Mesenteric fat pad (tissue), 1 donor: ENCODE measurements at places on chromosomes 13 and 19. TPM values are rescaled to one million over a fixed set of nuclear protein-coding genes. Genes with fewer than 3 reads are reported as not detected.

Gene NAA16
- 12.8 TPM for total RNA-seq

Gene IL11
- total RNA-seq, result not detected

Gene SHISA7
- not detected for total RNA-seq

Gene FBXW9
- total RNA-seq, result 4.4 TPM

Gene IFNL1
- not detected for total RNA-seq

- DNase-seq, result no peak
Observed at GRCh38 chr19:793806-794205, 3.4 kb upstream of the PTBP1 start.

DNA sequence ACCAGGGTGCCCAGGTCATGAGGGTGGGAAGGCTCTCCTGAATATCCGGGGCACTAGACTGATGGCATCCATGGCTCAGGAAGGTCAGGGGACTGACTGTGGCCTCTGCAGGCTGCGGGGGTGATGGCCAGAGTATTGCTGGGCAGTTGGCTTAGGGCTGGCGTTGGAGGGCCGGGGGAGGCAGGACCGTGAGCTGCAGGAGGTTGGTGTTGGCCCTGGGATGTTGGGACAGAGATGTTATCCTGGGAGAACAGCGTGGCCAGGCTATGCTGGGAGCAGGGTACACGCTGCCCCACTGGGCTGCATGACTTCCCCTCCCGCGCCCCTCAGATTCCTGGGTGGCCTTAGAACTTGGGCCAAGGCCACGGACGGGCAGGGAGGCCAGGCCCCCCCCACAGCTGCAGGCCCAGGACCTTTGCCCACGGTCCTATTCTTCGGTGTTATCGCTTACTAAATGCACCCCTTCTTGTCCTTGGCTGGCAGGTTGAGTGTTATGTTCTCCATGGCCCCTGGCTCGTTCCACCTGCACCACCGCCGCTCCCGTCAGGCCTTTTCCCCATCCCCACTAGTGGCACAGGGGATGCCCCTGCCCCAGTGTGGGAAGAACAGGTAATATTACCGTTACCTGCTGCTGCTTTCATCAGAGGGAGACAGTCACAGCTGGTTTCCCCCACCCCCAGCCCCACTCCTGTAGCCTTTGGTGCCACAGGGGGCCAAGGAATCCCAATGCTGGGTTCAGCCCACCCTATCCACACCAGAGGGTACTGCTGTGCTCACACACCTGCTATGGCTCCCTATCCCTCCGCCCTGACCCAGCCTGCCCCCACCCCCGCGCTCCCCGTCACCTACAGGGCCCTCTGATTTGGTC lies 3.2 kb upstream of the ISYNA1 start:
- no peak for DNase-seq

DNA sequence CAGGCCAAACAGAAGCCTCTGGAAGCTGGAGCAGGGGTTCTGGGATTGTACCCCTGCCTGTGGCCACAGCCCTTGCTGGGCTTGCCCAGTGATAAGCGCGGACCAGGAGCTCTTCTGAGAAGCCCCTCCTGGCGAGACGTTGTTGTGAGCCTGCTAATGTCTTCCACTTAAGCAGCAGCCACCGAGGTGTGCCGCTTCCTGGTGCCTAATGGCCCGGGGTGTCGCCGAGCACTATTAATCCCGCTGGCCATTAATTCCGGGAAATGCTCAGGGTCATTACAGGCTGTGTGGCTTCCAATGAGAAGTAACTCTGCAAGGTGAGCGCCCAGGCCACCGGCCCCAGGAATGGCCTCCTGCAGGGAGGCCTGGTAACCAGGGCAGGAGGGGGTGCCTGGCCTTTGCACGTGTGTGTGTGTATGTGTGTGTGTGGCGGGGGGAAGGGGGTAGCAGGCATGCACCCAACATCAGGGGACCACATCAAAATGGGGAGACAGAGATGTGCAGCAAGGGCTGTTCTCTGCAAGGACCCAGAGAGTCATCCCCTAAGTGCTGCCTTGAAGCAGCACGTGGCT lies 175.0 kb downstream of the URI1 start:
- DNase-seq, result no peak

DNA sequence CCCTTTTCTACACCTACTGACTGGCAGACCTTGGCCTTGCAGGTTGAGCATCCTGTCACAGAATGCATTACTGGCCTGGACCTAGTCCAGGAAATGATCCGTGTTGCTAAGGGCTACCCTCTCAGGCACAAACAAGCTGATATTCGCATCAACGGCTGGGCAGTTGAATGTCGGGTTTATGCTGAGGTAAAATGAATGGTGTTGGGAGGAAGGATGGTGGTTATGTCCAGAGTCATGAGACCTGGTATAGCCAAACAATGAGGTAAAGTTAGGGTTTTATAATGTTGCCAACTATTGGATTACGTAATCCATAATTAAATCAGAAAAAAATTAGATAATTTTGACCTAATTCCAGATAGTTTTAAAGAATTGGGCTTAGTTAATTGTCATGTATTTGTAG lies 212.5 kb downstream of the PCCA start:
- no peak for DNase-seq

DNA sequence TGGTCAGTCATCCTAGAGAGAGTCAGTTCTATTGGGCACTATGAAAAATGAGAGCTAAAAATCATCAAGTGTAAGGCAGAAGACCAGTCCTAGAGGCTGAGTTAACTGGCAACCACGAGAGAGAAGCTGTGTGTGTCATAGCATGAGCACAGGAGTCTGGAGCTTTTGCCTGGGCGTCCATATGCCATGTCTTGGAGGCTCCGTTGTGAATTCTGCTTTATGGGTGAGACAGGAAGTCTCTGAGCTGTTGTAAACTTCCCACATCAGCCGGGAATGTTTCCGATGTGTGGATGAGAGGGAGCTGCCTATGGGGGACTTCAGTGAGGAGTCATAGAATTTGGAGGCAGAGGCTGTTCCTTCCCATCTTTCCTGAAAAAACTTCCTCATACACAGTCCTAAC lies 120.0 kb downstream of the ITGBL1 start:
- no peak for DNase-seq

DNA sequence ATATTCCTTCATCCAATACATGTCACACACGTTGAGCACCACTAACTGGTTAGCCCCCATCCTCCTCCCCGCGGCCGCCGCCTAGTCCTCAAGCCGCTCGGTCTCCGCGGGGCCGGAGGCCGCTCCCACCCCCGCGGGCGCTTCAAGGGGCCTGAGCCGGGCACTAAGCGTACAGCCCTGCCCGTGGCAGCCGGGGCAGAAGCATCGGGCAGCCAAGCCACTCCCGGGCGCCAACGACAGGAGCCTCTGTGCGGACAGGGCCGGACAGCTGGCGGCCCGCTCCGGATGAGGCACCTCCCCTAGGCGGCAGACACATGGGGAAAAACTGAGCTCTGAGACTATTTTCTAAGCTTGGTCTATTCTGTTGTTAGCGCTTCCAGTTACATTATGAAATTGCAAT lies 2.8 kb upstream of the ZNF543 start:
- DNase-seq, result no peak

DNA sequence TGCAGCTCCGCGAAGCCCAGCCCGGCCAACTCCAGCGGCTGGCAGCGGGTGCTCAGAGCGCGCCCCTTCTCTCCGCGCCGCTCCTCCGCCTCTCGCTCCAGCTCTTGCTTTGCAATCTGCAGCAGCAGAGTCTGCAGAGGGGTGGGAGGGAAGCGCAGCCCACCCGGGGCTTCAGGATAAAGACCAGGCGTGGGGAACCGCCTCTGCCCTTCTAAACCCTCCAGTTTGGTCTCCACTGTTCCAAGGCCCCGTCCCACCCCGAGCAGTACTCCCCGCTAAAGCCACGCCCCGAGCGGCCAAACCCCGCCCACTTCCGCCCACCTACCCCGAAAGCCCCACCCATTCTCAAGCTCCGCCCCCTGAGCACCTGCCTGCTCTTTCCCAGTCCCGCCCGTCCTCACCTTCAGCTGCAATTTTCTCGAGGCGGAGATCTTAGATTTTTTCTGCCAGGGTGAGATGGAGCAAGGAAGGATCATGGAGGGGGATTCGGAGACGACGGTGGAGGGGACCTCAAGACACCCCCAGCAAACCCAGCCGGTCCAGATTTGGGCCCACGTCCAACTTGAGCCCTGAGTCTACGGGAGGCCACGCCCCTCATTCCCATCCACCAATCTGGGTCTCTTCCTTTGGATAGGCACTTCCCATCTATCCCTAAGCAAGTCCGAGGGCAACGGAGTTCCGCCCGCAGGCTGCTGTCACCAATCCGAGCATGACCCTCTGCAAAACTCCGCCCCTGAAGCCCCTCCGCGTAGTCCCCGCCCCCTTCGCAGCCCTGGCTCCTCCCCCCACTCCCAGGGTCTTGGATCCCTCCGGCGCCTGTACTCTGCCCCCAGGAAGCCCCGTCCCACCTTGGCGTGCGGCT lies 1.1 kb downstream of the TNNI3 start:
- no peak for DNase-seq

- DNase-seq, result no peak
Observed at GRCh38 chr19:15247107-15248014, 15.1 kb upstream of the EPHX3 start.

GRCh38 chr19:52453324-52454094 lies at the start of gene ZNF578:
ZNF578 (plus strand) TSS chr19:52453553; CDS start chr19:52501846, 48,293 bp downstream.
- no peak for DNase-seq
